T-helper 2 cell (primary cell): ENCODE measurements at places on chromosomes 5 and 9.
A peak's percentile ranks its signal among the peaks of the same experiment; 100 is the strongest.

GRCh38 chr9:98848450-98849149 is 41.1 kb downstream of the GALNT12 start:
- DNase-seq, result peak; percentile 62

DNA sequence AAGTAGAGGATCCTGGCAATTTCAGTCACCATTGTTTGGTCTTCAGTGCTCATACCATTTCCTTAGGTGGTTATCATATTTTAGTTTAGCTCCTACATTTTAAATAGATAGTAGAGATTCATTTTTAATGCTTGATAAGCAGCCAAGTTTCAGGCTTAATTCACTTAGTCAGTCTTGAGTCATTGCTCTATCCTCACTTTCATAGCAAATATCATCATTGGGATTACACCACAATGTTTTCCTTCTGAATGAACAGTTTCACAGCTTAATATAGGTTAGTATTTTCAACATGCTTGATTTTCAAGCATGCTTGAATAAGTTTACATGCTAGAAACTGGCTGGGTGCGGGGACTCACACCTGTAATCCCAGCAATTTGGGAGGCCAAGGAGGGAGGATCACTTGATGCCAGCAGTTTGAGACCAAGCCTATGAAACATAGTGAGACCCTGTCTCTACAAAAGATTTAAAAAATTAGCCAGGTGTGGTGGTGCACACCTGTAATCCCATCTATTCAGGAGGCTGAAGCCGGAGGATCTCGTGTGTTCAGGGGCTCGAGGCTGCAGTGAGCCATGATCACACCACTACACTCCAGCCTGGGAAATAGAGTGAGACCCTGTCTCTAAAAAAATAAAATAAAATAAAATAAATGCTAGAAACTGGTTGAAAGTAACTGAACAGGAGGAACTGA is 339.9 kb downstream of the ADGRV1 start:
- no peak for DNase-seq

GRCh38 chr5:160772854-160773253 is 79.2 kb downstream of the ATP10B start:
- no peak for DNase-seq

DNA sequence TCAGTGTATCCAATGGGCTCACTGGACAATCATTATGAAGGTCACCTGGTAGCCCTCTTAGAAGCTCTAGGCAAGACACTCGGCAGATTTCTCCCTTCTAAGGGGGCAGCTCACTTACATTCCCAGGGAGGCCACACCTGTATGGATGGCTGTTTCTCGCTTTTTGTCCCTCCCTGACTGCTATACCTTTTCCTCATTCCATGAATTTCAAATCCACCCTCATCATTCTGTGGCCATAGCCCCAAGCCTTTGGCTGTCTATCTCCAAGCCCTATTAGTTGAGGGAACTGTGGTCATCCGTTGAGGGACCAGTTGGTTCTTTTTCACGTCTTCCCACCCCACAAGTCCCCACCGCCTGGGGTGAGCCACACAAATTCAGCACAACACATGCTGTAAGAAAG is 85.0 kb upstream of the RARS1 start:
- no peak for DNase-seq

DNA sequence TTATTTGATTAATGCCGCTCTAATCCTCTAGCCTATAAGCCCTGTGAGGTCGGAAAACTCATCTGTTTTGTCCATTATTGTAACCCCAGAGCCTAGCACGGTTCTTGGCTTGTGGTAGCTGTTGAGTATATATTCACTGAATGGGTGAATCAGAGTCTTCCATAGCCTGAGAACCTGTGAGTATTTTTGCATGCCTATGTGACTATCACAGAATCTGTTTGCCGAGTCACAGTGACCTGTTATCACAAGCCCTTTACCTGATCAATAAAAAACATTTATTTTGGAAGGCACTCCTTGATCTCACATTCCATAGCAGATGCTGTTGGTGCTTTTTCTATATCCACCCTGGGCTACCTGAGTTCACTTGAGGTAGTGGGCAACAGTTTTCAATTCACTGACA is 125.0 kb upstream of the STC2 start:
- no peak for DNase-seq
